Left lung (tissue), 14 donors: ENCODE measurements at places on chromosomes 11 and 22. TPM values are rescaled to one million over a fixed set of nuclear protein-coding genes. Genes with fewer than 3 reads are reported as not detected.

- DNase-seq = no peak
Observed at GRCh38 chr11:76707293-76707825, 36.8 kb upstream of the LRRC32 start.

DNA sequence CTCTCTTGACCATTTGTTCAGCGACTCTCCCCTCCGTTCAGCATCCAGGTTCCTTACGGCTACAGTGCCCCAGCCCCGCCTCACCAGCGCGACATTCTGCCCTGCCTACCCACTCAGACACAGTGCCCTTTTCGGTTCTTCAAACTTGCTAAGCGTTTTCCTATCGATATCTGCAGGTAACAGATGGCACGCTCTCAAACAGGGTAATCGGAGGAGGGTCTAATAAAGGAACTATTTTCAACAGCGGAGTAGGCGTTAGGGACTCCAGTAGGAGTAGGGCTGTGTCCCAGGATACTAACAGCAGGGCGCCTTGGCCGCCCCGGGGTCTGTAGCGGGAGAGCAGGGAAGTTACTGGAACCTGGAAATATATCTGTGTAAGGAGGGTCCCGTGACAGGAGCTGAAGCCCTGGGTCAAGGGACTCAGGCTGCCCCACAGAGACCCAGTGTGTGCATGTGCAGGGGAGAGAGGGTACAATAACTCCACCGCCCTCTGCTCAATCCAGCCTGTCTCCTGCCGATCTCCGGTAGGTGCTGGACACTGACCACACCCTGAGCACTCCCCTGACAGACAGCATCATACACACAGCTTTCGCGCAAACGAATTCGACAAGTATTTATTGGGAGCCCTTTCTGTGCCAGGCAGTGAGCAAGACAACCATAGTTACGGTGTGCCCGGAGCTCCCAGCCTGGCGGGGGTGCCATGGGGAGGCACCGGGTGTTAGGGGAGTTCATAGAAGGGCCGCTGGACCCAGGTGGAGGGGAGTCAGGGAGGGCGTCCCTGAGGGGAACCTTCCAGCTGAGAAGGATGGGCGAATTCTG lies 2.1 kb downstream of the KLHL35 start:
- DNase-seq = peak; percentile 49

The CFAP300 gene
- 8.7 TPM for polyA plus RNA-seq

GRCh38 chr11:96215826-96216225 lies 127.2 kb downstream of the MAML2 start:
- no peak for DNase-seq

DNA sequence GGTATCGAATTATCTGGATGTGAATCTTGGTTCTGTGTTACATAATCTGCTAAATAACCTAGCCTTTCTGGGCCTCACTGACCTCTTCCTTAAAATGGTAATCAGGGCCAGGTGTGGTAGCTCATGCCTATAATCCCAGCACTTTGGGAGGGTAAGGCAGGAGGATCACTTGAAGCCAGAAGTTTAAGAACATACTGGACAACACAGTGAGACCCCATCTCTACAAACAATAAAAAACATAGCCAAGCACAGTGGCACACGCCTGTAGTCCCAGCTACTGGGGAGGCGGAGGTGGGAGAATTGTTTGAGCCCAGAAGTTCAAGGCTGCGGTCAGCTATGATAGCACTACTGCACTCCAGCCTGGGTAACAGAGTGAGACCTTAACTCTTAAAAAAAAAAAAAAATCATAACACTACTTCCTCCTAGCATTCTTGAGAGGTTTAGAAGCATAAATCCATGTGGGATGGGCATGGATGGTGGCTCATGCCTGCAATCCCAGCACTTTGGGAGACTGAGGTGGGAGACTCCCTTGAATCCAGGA lies 72.5 kb downstream of the C11orf65 start:
- DNase-seq = no peak

GRCh38 chr11:126340960-126341606 lies 14.4 kb upstream of the ST3GAL4 start:
- no peak for DNase-seq

- DNase-seq = peak; percentile 72
Observed at GRCh38 chr11:34501500-34501899, 12.1 kb downstream of the ELF5 start.

DNA sequence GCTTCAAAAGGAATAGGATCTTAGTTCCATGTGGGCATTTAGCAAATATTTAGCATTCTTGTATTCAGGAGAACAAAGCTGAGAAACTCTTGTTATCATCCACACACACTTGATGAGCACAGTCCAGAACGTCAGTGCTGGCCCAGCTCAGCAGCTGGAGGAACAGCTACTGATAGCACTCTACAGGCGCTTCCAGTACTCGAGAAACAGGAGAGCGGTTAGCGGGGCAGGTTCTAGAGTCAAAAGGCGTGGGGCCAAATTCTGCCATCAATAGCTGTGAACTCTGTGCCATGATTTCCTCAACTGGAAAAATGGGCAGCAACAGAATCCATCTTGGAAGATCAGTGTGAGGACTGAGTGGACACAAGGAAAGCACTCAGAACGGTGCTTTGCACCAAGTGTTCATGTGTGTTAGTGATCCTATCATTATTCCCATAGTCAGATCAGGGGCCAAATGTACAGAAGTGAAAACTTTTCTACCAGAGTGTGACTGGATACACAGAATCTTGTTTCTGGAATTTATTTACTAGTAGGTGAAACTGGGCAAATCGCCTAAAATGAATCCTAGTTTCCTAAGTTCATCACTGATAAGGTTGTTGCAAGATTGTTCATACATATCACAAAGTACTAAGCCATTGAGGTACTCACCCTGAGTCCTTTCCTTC lies 3.2 kb downstream of the JOSD1 start:
- no peak for DNase-seq

DNA sequence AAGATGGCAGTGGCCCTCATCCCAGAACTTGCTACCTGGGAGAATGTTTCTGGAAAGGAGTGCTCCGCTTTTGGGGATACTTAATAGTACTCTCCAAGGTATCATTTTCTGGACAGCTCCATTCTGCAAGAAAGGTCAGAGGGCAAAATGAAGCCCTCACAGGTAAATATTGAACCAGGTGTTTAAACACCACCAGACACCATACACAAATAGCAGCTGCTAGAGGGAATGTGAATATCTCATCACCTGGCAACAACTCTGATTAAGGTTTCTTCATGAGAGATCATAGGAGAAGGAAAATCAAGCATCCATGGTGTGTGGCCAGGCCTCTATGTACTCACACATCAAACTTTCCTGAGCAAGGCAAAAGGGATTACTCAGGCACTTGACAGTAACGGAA lies 226.1 kb upstream of the FAT3 start:
- no peak for DNase-seq

The TEAD1 gene
- polyA plus RNA-seq = 86.6 TPM

DNA sequence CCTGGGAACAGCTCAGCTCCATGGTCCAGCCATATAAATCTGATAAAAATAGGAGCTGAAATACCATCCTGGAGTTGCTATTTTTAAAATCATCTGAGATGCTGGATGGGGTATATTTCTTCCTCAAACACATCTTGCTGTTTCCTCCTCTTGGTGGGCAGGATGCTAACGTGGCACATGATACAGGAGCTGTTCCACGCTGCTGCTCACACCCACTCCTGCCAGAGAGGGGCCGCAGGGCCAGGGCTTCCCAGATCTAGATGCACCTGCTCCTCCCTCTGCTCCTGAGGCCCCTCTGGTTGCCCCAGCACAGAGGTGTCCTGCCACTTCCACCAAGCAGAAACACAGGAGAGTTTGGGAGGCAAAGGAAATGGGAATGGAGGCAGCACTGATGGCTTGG lies 3.3 kb upstream of the ST3GAL4 start:
- DNase-seq = no peak

- DNase-seq = no peak
Observed at GRCh38 chr11:79466411-79466810, 25.6 kb upstream of the TENM4 start.

The CHRNA10 gene
- 2.2 TPM for polyA plus RNA-seq

- DNase-seq = no peak
Observed at GRCh38 chr22:26362471-26362870, 66.6 kb upstream of the ASPHD2 start.

DNA sequence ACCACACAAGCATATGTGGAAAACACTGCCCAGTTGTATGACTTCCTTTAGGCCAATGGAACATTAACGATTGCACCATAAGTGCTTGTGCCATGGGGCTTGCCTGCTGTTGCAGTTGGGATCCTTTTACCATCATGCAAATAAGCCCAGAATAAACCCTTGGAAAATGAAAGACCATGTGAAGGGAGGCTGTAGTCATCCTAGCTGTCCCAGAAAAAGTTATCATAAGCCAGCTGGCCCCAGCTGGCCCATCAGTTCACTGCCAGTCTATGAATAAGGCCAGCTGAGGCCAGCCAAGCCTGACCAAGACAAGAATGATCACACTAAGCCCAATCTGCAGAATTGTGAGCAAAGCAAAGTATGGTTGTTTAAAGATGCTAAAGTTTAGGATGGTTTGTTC lies 253.9 kb upstream of the ARHGAP20 start:
- DNase-seq = no peak

- no peak for DNase-seq
Observed at GRCh38 chr11:10674440-10674855, 19.1 kb downstream of the IRAG1 start.

DNA sequence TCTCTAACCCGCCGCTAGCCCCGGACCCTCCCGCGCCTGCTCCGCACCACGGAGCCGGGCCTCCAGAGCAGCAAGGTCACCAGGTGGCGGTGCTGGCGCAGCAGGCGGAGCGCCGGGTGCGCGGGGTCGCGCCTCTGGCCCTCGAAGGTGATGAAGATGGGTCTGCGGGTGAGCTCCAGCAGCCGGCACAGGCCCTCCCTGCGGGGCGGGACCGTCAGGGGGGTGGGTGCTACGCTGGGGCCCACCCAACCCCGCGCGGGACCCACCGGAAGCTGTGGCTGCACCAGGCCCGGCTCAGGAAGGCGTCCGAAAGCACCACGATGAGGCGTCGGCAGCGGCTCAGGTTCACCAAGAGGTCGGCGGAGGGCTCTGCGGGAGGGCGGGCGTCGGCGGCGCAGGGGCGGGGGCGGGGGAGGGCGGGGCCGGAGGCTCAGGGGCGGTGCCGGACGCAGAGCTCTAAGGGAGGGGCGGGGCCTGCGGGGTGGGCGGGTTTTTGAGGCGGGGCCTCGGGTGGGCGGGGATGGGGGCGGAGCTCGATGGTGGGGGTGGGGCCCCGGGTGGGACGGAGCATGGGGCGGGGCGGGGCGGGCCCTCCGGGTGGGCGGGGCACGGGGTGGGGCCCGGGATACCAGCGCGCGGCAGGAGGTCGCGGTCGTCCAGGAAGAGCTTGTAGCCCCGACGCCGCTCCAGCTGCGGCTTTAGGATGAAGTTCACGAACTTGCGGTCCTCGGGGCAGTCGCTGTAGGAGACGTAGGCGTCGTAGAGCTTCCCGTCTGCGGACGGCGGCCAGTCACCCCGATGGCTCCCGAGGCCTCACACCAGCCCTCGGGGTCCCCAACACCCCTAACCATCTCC lies 7.8 kb downstream of the SIGIRR start:
- DNase-seq = no peak

The PARVA gene
- 100 TPM for polyA plus RNA-seq
